Activated CD4-positive, alpha-beta memory T cell treated with anti-CD3 and anti-CD28 coated beads, Interleukin-2, amount 10 ng/mL, durations not matched to agents 7 days and 5 days (primary cell): ENCODE measurements at places on chromosomes 1 and 21. TPM values are rescaled to one million over a fixed set of nuclear protein-coding genes. Genes with fewer than 3 reads are reported as not detected.

Gene CSTB
- 55.6 TPM for total RNA-seq

Gene CHI3L1
- total RNA-seq = not detected

Gene KCNJ9
- not detected for total RNA-seq

Gene PGLYRP3
- not detected for total RNA-seq

Gene FMO3
- total RNA-seq = not detected

DNA sequence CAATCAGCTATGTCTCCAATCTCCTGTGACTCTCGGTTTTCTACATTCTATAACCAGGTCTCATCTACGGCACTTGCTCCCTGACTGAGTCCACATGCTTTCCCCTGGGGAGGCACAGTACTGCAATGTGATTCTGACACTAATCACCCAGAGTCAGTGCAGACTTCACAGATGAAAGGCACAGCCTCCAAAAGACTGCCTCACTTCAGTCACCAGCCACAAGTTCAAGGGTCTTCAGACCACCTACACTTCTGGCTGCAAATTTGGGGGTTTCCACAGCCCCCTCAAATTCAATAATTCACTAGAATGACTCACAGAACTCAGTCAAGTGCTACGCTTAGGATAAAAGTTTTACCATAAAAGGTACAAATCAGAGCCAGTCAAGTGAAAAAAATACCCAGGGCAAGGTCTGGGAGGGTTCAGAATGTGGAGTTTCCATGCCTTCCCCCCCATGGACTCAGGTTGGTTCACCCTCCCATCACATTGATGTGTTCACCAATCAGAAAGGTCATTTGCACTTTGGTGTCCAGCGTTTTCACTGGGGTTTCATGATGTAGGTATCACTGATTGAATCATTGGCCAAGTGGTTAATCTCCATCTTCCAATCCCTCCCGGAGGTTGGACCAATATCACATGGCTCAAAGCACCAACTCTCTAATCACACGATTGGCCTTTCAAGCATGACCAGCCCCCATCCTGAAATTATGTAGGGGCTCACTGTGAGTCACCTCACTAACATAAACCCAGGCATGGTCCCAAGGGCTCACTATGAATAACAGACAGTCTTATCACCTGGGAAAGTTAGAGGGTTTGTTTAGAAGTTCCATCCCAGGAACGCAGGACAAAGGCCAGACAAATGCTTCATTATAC lies 182.9 kb upstream of the CAMK1G start:
- no peak for DNase-seq

DNA sequence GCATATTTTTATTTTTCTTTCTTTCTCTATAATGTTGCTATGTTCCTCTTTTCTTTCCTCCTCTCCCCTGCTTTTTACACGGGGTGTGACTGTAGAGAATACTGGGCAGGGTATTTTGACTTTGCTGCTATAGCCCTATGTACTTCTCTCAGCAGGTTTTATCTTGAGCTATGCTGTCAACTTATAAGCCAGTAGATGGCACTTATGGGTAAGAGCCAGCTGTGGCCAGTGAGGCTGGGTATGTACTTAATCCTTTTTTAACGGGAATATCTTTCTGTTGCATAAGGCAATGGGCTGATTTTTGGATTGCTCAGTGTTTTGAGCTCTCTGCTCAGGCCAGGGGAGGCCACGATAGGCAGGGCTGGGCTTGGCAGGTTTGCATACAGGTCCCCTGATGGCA lies 99.0 kb downstream of the KCNK2 start:
- no peak for DNase-seq

- no peak for DNase-seq
Measured at GRCh38 chr1:207960346-207960745, 49.4 kb upstream of the CD34 start.

GRCh38 chr1:206021626-206022365 lies 1.9 kb downstream of the CTSE start:
- no peak for DNase-seq

- no peak for DNase-seq
Measured at GRCh38 chr1:111402083-111402482, 25.5 kb downstream of the OVGP1 start.

GRCh38 chr1:182635871-182636270 lies 31.7 kb upstream of the RGS16 start:
- DNase-seq = no peak

GRCh38 chr1:30609999-30610345 lies 113.4 kb downstream of the MATN1 start:
- no peak for DNase-seq

DNA sequence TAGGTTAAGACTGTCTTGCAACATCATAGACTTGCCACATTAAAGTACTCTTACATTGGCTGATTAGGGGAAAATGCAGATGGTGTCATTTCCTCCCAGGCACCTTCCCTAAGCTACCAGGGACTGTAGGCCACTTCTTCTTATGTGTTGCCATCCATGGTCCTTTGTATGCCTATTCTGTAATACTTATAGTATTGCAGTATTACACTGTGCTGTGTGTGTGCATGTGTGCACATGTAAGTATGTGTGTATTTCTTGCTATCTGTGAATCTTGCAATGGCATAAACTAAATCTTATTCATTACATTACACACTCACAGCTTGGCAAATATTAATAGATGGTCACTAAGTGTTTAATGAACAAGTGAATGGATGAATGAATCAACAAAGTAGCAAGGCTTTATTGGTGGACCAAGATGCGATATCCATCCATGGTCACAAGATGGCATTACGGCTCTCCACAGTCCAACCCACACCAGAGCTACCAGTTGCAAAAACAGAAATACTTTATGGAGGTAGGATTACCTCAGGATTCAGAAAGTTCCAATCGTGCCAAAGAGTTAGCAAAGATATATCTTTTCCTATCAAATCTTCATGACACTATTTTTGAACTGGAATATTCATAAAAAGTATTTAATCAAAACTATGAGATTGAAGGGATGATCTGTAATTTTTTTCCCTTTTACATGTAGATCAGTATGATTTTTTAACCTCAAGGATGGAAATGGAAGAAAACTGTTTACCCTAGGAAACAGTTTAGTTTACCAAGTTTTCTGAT lies 160.2 kb downstream of the DENND1B start:
- peak; percentile 32 for DNase-seq

DNA sequence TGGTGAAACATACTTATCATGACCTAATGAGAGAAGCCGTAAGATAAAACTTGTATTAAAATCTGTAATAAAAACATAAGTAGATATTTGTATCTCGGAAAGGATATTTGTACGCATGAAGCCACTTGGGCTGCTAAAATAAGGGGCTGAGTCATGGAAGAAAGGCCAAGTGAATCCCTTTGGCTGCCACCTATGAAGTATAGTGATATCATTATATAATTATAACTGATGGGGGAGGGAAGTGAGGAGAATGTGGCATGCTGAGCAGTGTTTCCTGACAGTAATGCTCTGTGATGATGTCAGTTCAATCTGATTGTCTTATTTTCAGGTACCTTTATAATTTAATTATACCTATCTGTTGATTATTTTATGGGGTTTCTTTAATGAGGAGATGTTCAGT lies 13.6 kb downstream of the RWDD3 start:
- no peak for DNase-seq
